NCI-H1417 (cell line): ENCODE measurements at places on chromosomes 4 and X.
A peak's percentile ranks its signal among the peaks of the same experiment; 100 is the strongest.

GRCh38 chr4:117968606-117969005 lies 65.7 kb upstream of the NDST3 start:
- DNase-seq: no peak

- DNase-seq: no peak
These were observed 214.0 kb downstream of the TEX11 start for GRCh38 chrX:70694339-70695122.

DNA sequence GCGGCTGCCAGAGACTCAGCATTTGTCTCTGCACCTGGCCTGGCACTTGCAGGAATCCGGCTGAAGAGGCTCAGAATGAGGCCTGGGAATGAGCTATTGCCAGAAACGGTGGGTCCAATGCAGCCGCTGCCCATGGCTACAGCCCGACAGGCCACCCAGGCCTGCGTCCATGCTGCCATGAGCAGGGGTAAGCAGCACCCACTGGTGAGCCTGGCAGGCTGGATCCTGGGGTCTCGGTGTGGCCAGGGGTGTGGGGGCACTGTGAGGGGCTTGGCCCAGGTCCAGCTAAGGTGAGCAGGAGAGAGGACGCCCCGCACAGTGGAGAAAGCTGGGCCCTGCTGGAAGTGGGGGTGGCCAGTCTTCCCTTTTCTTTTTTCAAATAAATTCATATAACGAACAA lies 60.3 kb upstream of the MXD4 start:
- no peak for DNase-seq

- no peak for DNase-seq
These were observed 71.8 kb downstream of the RTL9 start for GRCh38 chrX:110430293-110431076.

DNA sequence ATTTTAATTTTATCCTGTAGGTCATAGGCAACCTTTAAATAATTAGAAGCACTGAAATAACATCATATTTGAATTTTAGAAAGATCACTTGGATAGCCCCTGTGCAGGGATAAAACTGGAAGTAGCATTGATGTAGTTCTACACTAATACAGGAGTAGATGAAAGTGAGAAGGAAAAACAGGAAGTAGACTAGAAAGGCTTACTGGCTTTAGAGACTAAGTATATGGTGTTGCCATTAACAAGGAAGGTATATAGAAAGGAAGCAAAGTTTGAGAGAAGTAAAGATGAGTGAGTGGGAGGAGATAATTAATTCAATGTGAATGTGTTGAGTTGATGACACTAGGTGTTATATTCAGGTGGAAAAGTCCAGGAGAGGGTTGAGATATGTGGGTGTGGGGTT lies 73.1 kb upstream of the EPGN start:
- no peak for DNase-seq

- DNase-seq: no peak
These were observed 123.9 kb downstream of the NAA11 start for GRCh38 chr4:79201971-79202370.

DNA sequence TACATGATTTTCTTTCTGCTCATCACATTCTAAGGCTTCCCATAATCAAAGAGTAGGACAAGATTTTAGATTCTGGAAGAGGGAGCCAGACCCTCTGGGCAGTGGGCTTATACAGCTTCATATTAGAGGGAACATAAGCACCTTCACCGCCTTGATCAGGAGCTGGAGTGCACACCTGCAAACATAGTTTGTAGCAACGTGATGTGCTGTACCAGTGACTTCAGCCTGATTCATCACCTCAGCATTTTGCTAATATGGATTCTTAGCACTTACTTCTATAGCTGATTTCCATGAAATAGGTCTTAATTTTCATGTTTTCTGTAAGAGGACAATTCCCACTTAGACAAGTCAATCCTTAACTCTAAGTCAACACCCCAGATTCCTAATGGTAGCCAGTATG lies 36.7 kb downstream of the PCDH18 start:
- DNase-seq: no peak

- peak; percentile 20 for DNase-seq
These were observed 343.5 kb downstream of the RAPGEF2 start for GRCh38 chr4:159446266-159446976.

GRCh38 chr4:163493643-163494359 lies 689 bp upstream of the TMA16 start:
- no peak for DNase-seq

GRCh38 chrX:66633541-66633940 lies 5.3 kb downstream of the EDA2R start:
- no peak for DNase-seq

DNA sequence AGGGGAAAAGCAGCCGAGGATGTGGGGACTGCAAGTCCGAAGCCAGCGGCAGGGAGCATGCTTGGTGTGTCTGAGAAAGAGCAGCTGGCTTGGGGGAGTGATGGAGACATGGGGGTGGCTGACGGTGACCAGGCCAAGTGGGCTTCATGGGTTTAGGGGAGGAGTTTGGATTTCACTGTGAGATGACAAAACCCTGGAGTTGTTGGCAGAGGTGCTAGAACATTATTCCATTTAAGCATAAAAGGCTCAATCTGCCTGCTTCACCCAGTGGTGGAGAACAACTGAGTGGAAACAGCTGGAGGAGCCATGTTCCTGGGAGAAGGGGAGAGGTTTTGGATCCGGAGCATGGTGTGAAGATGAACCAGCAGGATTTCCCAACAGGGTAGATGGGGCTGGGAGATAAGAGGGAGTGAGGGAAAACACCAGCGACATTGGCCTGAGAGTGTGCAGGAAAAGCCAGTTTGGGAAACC lies 318.0 kb upstream of the TAPT1 start:
- no peak for DNase-seq

DNA sequence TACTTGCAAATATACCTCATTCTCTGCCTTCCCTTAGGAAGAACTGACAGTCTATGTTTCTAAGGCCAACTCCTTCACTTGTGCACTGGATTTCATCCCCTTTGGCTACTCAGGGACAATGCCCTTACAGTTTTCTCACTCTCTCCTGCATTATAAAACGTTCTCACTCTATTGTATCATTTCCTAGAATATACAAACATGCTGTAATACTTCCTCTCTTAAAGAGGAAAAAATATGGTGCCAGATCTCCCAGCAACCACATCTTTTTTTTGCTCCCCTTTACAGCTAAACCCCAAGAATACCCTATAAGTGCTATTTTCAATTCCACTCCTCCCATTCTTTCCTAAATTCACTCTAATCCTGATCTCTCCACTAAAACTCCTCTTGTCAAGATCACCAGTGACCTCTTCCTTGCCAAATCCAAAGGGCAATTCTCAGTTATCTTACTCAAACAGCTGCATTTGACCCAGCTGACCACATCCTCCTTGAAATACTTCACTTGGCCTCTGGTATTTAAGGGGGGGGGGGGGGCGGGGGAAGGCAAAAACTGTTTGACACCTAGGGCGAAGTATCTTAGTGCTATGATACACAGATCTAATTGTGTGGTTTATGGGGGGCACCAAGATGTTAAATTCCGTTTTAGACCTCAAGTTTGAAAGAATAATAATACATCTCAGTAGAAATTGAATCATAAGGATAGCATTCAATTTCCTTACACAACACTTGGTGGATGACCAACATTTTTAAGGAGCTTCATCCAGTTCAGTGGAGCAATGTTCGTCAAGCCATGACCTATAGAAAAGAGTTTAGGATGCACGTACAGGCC lies 1.6 kb downstream of the RCHY1 start:
- DNase-seq: no peak

DNA sequence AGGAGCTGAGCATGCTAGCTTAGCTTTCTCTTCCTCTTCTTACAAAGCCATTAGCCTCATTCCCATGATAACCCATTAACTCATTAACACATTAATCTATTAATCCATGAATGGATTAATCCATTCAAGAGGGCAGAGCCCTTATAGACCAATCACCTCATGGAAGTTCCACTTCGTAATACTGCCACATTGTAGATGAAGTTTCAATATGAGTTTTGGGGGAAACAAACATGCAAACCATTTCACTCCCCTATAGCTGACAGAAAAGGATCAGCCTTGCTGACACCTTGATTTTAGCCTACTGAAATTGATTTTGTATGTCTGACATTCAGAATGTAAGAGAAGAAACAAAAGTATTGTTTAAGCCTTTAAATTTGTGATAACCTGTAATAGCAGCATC lies 251.8 kb upstream of the GALNTL6 start:
- DNase-seq: no peak

DNA sequence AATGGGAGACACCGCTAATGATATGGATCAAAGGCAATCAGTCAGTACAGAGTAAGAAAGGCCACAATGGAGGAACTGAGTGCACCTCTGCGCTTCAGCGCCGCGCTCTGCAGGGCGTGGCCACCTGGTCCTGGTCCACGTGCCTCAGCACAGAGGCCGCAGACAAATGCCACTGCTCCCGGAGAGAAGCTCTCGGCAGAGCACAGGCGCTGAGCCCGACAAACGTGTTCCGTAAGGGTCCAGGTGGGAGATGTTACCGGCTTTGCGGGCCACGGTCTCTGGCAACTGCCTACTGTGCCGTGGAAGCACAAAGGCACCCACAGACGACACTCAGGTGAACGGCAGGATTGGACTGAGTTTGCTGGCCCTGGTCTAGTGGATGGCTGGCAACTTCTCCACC lies 68.9 kb downstream of the ACOX3 start:
- DNase-seq: no peak

GRCh38 chrX:153487590-153488071 lies 7.1 kb upstream of the BGN start:
- DNase-seq: no peak

- DNase-seq: no peak
These were observed 38.4 kb upstream of the CLNK start for GRCh38 chr4:10722957-10723356.

GRCh38 chrX:3312109-3312508 lies 34.3 kb downstream of the MXRA5 start:
- DNase-seq: no peak

- no peak for DNase-seq
These were observed 178.7 kb downstream of the DCTD start for GRCh38 chr4:182738283-182739047.

DNA sequence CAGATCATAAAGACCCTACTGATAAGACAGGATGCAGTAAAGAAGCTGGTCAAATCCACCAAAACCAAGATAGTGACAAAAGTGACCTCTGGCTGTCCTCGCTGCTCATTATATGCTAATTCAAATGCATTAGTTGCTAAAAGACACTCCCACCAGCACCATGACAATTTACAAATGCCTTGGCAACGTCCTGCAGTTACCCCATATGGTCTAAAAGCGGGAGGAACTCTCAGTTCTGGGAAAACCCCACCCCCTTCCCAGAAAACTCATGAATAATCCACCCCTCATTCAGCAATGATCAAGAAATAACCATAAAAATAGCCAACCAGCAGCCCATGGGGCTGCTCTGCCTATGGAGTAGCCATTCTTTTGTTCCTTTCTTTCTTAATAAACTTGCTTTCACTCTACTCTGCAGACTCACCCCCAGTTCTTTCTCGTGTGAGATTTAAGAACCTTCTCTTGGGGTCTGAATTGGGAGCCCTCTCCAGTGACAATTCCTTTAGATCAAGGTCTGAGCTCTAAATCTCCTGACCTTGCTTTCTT lies 217.1 kb upstream of the STS start:
- DNase-seq: no peak

DNA sequence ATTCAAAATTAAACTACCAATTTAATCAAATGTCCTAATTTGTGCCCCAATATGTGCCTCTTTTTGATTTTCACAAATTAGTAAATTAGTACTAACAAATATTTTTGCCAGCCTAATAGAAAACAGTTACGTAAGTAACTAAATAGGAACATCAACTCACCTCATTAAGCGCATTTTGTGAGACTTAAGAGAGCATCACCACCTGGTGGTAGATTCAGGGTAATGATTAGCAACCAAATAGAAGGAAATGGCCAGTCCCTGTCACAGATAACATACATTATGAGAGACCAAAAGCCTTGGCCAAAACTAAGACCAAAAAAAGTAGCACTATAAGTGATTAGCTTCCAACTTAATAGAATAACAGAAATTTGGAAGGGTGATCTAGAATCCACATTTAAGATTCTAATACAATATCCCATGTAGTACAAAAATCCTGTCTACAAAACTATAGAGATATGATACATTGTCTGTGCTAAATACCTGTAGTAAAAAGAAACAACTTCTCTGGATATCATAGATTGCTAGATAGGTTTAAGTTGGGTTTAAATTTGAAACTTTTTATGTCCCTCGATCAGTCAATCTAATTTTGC lies 46.7 kb downstream of the C4orf46 start:
- peak; percentile 22 for DNase-seq

- no peak for DNase-seq
These were observed 462.6 kb downstream of the CENPC start for GRCh38 chr4:67082746-67083145.

- DNase-seq: no peak
These were observed 4.5 kb upstream of the GRSF1 start for GRCh38 chr4:70844180-70844579.

- DNase-seq: peak; percentile 29
These were observed 909.8 kb upstream of the FTHL17 start for GRCh38 chrX:31981546-31982062.

- DNase-seq: no peak
These were observed 134.0 kb upstream of the MAP9 start for GRCh38 chr4:155510771-155511170.

DNA sequence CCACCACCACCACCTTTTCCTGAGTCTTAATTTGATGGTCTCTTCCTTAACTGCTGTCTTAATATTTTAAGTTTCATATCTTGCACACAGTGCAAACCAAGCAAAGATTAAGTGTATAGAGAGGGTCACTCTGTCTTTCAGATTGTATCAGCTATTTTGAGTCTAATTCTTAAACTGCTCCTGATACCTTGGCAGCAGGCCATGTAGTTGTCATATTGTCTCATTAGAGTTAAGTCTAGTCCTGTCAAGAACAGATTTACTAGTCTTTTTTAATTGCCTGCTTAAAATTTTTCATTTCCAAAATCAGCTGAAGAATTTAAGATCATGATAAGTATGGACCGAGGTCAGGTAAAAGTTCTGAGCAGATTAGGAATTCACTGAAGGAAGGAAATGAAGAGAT lies 51.5 kb downstream of the FHIP1A start:
- no peak for DNase-seq

GRCh38 chr4:153522802-153523094 lies 56.6 kb downstream of the TMEM131L start:
- no peak for DNase-seq

DNA sequence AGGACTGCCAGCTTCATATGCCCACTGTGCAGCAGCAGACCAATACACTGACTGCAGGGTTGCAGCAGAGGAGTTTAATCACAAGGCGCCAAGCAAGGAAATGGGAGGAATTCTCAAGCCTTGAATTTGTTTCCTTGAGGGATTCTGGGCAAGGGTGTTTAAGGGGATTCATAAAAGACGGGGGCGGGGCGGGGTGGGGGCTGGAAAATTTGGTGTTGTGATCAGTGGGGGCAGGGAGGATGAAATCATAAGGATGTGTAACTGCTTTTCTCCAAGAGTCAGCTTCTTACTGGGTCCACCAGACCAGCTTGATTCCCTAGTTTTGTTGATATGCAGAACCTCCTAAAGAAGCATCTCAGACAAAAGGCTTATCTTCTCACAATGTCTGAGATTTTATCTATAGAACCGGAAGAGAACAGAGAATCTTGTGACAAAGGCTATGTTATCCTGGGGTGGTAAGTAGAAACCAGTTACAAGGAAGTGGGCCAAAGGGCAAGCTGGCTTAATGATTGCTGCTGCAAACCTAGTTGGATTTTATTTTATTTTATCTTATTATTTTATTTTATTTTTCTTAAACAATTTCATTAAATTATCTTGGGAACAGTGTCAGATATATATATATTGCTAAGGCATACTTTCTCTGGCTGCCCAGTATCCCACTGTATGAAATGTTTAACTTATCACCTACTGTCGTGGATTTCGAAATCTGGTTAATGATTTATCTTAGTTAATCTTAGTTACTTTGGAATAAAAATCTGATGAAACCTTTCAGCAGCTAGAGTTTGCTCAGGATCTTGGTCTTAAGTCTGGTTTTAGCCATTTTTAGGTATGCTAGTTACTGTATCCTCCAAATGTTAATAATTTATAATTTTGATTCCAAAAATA lies 276.4 kb downstream of the RPA4 start:
- no peak for DNase-seq
